ENCODE measurements at places on chromosomes 12 and 14.

- DNase-seq: peak; percentile 49
These were observed 380.8 kb upstream of the RGS6 start for GRCh38 chr14:71551291-71551950.

GRCh38 chr12:49470986-49471385 is 67.8 kb upstream of the KCNH3 start:
- DNase-seq: no peak

- peak; percentile 23 for DNase-seq
These were observed 73.2 kb downstream of the HSD17B6 start for GRCh38 chr12:56836317-56836716.

GRCh38 chr12:87336814-87337336 is 692.3 kb downstream of the C12orf50 start:
- DNase-seq: no peak

DNA sequence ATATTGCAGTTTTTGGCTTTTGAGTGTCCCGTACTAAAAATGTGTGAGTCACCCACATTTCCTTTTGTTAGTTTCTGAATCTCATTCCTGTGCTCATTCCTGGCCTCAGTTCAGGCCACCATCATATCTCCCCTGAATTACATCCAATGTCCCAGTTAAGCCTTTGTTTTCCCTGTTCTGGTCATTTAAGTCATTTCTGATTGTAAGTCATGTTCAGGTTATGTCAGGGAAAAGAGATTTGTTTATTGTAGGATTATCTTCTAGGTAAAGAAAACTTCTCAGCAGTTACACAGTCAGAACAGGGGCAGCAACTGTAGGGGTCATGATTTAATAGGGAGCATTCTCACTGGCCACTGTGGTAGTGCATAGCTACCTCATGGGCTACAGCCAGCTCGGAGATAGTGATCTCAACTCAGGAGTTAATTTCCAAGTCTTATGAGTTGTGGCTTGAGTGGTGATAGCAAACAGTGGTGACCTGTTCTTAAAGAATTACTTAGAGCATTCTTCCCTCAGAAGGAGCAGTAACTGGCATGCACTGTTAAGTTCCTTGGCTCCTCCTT is 6.7 kb downstream of the DDX47 start:
- peak; percentile 97 for DNase-seq

DNA sequence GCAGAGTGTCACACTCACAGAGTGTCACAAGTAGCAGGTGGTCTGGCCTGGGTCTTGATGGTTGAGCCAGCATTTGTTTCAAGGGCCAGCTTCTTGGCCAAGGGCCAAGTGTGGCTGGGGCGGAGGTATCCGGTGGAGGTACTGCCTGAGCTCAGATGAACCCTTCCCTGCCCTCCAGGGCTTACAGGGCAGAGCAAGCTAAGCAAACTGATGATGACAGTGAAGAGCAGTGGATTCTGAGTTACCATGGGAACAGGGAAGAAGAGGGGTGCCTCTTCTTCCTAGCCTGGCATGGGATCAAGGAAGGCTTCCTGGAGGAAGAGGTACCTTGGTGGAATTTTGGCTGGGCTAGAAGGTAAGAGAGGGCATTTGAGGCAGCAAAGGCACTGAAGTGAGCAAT is 35.7 kb downstream of the MVK start:
- DNase-seq: no peak

DNA sequence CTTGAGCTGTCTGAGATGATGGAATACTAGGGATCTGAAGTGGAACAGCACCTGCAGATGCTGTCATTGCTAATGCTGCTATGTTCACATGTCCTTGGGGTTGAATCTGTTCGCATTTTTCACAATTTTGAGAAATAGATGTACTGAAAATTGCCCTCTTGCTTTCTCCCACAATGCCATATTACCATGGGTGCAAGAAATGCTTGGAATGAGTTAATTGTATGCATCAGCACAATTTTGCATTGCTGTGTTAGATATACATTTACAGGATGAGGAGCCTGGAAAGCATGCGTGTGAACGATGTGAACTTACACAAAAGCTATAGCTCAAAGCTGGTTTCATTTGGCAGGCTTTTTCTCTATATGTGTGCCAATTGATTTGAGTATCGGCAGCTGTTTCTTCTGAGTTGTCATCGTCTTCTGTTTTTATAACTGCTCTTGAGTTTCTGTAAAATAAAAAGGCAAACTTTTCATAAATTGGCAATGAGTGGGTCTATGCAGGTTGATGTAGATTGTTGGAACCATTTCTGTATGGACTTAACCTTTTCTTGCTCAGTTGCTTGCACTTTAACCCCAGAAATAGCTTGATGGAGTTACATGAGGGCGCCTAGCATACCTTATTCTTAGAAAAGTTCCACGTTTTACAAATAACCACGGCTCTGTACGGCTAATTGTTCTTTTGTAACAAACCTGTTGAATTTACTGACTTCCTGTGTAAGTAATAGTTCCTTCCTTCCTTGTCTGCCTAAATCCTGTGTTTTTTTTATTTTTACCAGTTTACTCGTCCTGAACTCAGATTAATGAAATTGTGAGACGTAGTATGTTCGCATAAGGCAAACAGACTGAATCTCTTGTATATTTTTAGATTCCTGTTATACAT is 105.9 kb downstream of the FGD4 start:
- DNase-seq: no peak

- DNase-seq: no peak
These were observed 8.6 kb downstream of the SETD1B start for GRCh38 chr12:121812320-121812871.

DNA sequence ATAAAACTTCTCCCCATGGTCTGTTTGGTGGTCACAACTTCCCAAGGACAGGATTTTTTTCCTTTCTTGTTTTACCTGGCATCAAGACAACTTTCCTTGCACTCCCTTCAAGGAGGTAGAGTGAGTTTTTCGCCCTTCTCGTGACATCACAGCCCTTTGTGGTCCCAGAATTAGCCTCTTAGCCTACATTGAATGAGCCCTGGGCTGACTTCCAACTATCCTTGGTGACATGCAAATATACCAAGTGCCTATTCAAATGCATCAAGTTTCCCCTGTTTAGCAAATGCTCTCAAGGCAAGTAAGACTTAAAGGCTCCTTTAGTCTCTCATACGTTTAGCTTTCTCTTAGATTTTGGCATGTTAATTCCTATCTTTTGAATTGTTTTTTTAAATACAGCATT is 36.6 kb downstream of the TC2N start:
- no peak for DNase-seq

- DNase-seq: no peak
These were observed 158.5 kb downstream of the ZFP36L1 start for GRCh38 chr14:68634332-68634731.

DNA sequence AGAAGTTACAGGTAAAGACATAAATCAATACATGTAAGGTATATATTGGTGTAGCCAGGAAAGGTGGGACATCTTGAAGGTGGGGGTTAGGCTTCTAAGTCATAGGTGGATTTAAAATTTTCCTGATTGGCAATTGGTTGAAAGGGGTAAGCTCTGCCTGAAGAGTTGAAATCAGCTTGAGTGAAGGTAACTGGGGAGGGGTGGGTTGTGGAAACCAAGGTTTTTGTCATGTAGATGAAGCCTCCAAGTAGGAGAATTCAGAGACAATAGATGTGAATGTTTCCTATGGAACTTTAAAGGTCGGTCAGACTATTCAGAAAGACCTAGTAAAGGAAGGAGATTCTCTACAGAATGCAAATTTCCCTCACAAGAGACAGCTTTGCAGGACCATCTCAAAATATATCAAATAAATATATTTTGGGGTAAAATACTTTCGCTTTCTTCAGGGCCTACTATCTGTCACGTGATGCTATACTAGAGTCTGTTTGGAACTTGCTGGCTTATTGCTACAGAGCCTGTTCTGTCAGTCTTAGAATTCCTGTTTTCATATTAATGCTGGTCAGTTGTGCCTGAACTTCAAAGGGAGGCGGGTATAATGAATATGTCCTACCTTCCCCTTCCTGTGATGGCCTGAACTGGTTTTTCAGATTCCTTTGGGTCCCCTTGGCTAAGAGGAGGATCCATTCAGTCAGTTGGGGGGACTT is 20.6 kb upstream of the SPATA7 start:
- no peak for DNase-seq

GRCh38 chr14:92709340-92710000 is 39.0 kb downstream of the LGMN start:
- DNase-seq: no peak

GRCh38 chr14:52175982-52176502 is 91.5 kb upstream of the PTGDR start:
- DNase-seq: no peak

DNA sequence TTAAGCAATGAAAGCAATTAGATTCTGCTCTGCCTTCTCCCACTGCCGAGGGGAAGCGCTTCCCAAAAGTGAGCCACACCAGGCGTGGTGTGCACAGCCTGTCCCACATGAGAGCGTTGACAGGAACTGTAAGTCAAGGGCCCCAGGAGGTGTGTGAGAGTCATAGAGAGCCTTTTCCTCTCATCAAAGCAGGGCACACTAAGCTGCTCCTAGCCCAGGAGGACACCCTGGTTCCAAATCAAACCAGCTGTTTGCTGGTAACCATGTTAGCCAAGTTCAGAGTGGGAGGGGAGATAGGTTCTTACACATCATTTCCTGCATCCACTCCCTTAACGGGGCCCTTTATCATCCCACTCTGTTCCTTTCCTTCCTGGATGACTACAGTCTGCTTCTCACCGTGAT is 98.3 kb downstream of the SPTSSA start:
- DNase-seq: no peak

- DNase-seq: no peak
These were observed 367 bp downstream of the GALNT16 start for GRCh38 chr14:69260190-69260860.

DNA sequence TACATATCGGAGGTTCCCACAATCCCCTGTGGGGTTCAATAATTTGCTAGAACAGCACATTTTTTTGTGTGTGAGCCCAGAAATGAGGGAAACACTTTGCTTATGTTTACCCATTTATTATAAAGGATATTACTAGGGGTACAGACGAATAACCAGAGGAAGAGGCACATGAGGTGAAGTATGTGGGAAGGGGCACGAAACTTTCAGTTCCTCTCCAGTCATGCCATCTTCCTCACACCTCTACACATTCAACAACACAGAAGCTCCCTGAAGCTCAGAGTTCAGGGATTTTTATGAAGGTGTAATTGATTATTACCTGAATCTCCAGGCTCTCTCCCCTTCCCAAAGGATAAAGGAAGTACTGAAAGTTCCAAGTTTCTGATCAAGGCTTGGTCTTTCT is 30.2 kb upstream of the DYRK2 start:
- DNase-seq: no peak

DNA sequence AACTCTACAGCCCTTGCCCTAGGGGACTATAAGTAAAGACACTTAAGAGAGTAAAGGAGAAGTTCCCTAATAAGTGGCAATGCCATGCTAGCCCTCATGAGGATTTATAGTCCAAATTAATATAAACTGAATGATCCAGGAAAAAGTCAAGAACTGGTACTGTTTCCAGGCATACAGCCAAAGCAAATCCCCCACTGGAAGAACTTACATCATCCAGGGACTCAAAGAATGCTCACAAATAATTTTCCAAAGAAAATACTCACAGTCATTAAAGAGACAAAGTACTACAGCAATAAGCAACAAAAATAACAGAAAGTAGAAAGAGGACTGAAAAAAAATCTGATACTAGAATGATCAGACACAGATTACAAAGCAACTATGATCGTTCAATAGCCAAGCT is 79.7 kb upstream of the RAP1B start:
- peak; percentile 62 for DNase-seq

- no peak for DNase-seq
These were observed 151.7 kb downstream of the RPAP3 start for GRCh38 chr12:47554046-47554653.

DNA sequence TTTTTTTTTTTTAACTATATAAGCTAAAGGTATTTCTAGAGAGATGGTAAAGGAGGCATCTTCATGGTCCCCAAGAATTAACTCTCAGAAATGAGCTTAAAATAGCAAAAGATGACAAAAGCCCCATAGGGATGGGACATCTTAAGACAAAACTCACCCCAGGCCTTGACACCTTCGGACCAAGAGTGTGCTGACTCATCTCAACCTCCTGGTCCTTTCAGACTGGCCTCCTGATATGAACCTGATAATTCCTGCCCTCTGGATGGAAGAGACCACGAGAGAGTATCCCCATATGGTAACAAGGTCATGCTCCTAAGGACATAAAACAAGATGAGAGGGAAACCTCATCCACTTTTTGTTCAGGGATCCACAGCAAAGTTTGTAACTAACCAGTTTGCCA is 8.4 kb upstream of the GMFB start:
- DNase-seq: no peak

DNA sequence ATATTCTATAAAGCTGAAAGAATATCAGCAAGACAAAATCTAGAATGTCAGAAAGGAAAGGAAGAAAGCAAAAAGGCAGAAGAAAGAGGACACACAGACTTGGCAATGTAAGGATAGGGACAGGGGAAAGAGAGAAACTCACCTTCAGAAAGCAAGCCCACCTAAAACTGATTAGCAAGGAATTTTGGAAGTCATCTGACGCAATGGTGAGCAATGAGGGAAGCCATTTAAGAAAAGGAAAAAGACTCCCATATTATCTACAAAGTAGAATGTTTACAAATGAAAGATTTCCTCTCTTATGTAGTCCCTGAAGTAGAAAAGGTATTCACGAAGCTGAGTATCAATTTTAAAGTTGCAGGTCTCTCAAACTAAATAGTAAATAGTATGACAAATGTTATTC is 35.2 kb upstream of the FOXG1 start:
- DNase-seq: no peak

- DNase-seq: no peak
These were observed 103.6 kb downstream of the SCFD1 start for GRCh38 chr14:30725763-30726162.

DNA sequence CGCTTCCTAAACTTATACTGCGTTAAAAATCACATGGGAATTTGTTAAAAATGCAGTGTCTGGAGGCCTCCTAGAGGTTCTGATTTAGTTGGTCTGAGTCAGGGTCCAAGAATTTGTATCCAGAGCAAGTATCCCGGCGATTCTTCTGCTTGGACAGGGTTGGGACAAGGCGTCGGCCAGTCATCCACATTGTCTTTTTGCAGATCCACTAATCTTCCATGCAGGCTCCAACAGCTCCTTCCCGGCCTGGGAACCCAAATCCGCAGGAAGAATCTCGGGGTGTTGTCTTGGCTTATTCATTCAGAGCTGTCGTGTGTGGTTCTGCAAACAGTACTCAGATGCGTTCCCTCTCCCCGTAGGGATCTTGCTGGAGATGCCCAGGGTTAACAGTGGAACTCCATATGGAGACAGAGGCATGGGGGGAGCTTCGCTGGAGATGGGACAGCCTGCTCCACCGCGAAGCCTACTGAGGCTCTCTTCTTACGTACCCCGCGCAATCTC is 25.3 kb downstream of the GPRC5D start:
- no peak for DNase-seq

DNA sequence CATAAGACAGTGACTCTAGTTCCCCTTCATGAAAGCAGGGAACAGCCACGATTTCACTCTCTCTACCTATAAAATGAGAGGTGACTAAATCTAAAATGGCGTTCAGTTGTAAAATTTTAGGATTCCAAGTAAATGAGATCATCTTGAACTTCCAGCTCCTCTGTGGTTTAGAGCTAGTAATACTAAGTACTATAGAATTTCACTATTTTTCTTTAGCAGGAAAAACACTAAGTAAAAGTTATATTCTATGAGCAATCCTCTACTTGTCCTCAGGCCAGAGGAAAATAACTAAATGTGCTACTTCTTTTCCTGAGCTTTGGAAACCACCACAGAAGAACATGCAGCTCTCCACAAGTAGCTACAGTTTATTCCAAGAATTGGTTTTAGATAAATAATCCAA is 55.6 kb downstream of the NIN start:
- peak; percentile 89 for DNase-seq

Measured in BJ (cell line).